ENCODE measurements at places on chromosomes 11 and 22. TPM values are rescaled to one million over a fixed set of nuclear protein-coding genes. Genes with fewer than 3 reads are reported as not detected.

DNA sequence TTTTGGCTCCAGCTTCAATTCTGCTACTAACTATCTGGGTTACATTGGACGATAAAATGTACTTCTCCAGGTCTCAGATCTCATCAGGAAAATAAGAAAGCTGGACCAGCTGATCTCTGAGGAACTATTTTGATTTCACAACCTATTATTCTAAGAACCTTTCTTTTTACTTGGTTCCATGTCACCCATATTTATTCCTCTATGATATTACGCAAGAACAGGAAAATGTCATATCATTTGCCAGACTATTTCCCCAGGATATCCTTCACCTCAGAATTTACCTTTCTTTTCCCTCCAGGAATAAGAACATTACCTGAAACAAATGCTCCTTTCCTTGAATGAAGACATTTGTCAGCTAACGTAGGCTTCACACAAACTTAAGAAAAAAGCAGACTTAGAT is 387.5 kb upstream of the RAG2 start:
- no peaks in the 10 kb centered on the region for H3K36me3 ChIP-seq
- DNase-seq: no peak
- H3K4me1 ChIP-seq: no peaks in the 10 kb centered on the region
- no peaks in the 10 kb centered on the region for H3K27me3 ChIP-seq

GRCh38 chr11:12235947-12236743 is 125.8 kb downstream of the MICAL2 start:
- DNase-seq: peak; percentile 92
- peak overlapping the region; percentile 70 for H3K27ac ChIP-seq
- H3K4me3 ChIP-seq: no peak overlapping the region
- no peaks in the 10 kb centered on the region for H3K27me3 ChIP-seq
- peaks cover 3% of the 10 kb centered on the region for H3K36me3 ChIP-seq
- peaks cover 4% of the 10 kb centered on the region for H3K4me1 ChIP-seq

GRCh38 chr11:43558556-43559127 is 121.9 kb upstream of the HSD17B12 start:
- H3K36me3 ChIP-seq: no peaks in the 10 kb centered on the region
- H3K4me3 ChIP-seq: no peak overlapping the region
- H3K27me3 ChIP-seq: peaks cover 27% of the 10 kb centered on the region

DNA sequence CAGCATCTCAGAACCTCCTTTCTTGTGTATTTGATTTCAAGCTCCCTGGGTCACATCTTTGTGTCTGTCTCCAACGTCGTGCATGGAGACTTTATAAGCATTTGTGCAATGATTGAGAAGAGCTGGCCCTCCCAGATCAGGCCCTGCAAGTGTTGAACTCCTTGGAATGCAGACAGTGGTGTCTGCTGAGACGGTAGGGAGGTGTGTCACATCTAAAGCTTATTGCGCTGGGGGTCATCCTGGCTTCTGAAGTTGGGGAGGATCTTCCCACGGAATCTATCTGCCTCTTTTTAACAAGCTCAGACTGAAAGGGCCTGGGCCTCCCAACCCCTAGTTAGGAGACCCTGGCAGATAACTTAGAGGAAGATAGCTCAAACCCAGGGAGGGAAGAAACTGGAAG is 6.7 kb downstream of the APLNR start:
- no peaks in the 10 kb centered on the region for H3K4me1 ChIP-seq
- no peak overlapping the region for H3K4me3 ChIP-seq
- no peaks in the 10 kb centered on the region for H3K36me3 ChIP-seq
- H3K27me3 ChIP-seq: peaks cover 13% of the 10 kb centered on the region
- DNase-seq: no peak
- H3K27ac ChIP-seq: no peak overlapping the region

Gene PIK3IP1
- total RNA-seq: 32.4 TPM
